Neural progenitor cell (in vitro differentiated cells): ENCODE measurements at places on chromosomes 1 and 21. TPM values are rescaled to one million over a fixed set of nuclear protein-coding genes. Genes with fewer than 3 reads are reported as not detected.
A peak's percentile ranks its signal among the peaks of the same experiment; 100 is the strongest.

Gene HES4
- 7.6 and 35.7 TPM in 2 replicates for total RNA-seq

Gene CCDC181
- 10.2 and 13.2 TPM in 2 replicates for total RNA-seq

Gene RHOU
- total RNA-seq, result 47.6 and 67.0 TPM in 2 replicates

Gene AQP10
- total RNA-seq, result not detected in 2 replicates

Gene TNFRSF1B
- 0.04 and 0.22 TPM in 2 replicates for total RNA-seq

Gene LCE1A
- not detected in 2 replicates for total RNA-seq

GRCh38 chr1:116334868-116335635 is 38.0 kb upstream of the ATP1A1 start:
- no peak for DNase-seq

GRCh38 chr1:192342842-192343241 is 26.1 kb downstream of the RGS21 start:
- no peak for DNase-seq

DNA sequence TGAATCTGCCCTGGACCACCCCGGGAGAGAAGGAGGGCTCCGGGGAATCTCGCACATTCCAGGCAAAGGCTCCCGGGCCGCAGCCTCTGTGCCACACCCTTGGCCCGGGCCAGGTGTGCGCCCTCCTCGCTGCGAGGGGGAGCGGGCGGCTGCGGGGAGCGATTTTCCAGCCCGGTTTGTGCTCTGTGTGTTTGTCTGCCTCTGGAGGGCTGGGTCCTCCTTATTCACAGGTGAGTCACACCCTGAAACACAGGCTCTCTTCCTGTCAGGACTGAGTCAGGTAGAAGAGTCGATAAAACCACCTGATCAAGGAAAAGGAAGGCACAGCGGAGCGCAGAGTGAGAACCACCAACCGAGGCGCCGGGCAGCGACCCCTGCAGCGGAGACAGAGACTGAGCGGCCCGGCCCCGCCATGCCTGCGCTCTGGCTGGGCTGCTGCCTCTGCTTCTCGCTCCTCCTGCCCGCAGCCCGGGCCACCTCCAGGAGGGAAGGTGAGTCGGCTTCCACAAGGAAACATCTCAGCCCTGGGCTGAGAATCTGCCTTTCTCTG is at the start of gene LAMC2:
Gene LAMC2, plus strand, starts transcription at position 324 of the 550 bp plus-strand sequence. Its CDS starts 89 bp downstream, at position 413.
- peak; percentile 75 for DNase-seq

DNA sequence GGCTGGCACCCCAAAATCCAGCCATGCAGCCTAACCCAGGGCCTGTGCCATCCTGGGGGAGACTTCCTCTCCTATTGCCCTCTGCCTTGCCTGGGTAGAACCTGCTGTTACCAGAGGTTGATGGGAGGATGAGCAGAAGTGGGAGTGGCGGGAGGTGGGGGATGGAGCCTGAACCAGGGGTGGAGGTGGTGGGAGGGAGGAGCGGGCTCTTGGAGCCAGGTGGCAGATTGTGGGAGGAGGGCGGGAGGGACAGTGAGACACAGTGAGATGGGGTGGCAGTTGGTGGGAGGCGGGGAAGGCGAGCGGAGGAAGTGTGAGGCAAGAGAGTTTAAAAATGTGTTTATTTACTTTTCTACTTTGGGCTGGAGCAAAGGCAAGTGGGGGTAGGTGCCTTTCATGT is 87.3 kb downstream of the KCNJ6 start:
- no peak for DNase-seq

GRCh38 chr1:237788069-237788468 is 102.7 kb downstream of the ZP4 start:
- DNase-seq, result no peak
